ENCODE measurements at places on chromosomes 7 and 10. TPM values are rescaled to one million over a fixed set of nuclear protein-coding genes. Genes with fewer than 3 reads are reported as not detected.

The EN2 gene
- total RNA-seq = not detected

The PDK4 gene
- 1.5 TPM for total RNA-seq

The FAM25A gene
- total RNA-seq = not detected

The UNCX gene
- not detected for total RNA-seq

The ACSL5 gene
- total RNA-seq = 1.8 TPM
